MCF 10A (cell line): ENCODE measurements at places on chromosomes 6 and 20.

- DNase-seq = peak; percentile 79
Measured at GRCh38 chr6:157443066-157443800, 62.2 kb downstream of the ZDHHC14 start.

- peak; percentile 76 for DNase-seq
Measured at GRCh38 chr6:13474360-13474759, 13.0 kb downstream of the GFOD1 start.

DNA sequence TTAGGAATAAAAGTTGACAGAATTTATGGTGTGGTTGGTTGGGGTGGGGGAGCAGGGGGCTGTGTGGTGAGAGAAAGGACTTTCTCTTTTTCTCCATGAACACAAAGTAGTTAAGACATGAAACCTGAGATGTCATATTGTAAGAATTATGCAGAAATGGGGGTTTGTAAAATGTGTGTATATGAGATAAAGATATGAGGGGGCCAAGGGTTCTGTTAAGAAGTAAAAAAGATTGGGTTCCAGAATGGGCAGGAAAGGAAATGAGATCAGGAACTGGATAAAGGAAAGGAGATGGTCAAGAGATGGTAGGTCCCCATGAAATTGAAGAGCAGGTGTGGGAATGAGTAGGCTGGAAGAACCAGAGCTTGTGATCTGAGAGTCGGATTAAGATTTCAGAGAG is 9.7 kb downstream of the RNF146 start:
- no peak for DNase-seq

DNA sequence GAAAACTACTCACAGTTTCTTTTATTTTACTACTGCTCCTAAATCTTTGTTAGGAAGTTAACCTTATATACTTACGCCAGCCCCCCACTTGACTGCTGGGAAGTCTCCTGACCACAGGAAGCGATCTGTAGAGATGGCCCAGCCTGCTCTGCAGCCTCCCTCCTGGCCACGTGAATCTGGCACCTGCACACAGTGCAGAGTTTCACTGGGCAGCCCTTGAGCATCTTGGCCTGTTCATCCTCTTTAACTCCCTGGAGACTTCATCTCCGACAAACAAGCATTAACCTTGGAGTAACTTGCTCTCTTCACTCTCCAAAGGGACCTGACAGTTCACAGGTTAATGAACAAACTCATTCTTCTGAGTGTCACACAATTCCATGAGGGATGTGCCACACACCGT is 294.1 kb downstream of the BTBD9 start:
- DNase-seq = no peak

DNA sequence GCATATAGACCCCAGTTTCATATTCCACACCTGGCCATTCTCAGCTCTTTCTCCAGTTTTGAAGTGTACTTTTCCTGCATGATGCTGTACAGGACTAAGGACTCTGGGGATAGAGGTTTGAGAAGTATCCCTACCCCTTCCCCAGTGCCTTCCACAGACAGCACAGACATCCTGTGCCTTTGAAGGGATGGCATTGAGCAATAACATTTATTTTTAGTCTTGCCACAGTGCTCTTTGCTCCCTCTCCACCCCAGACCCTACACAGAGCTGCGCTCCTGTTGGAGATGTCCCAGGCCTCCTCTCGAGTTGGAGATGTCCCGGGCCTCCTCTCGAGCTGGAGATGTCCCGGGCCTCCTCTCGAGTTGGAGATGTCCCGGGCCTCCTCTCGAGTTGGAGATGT is 275.8 kb downstream of the FARS2 start:
- DNase-seq = no peak

DNA sequence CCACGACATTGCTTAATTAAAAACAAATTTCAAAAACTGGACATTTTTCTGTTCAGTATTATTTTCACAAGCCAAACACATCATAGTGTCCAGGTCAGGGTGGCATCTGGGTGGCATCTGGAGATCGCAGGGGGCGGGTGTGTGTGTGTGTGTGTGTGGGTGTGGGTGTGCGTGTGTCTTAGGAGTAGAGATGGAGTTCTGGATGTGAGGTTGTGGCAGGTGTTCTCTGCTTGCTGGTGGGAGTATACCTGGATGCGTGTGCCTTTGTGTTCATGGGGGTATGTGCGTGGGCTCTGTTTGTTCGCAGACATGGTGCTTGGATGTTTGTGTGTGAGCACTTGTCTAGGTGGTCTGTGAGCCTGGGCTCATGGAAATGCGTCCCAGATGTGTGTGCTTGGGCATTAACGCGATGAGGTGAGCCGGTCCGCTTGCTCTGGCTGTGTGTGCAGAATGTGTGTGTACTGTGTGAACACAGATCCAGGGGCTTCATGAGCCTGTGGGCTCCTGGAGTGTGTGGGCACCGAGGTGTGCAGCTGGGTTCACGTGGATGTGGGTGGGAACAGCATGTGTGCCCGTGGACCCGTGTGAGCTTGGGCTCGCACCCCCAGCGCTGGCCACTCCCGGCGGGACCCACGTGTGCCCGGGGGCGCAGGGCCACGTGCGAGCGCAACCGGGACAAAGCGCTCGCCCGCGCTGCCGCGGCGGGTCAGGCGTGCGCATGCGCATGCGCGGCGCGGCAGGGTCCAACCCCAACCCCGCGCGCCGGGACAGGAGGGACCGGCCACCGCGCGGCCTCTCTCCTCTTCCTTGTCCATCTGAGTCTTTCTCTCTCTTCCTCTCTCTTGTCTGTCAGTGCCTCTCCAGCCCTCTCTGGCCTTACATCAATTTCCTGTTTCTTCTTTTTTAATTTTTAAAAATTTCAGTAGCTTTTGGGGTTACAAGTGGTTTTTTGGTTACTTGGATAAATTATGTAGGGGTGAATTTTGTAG is 60.4 kb downstream of the SRC start:
- peak; percentile 49 for DNase-seq

GRCh38 chr6:16412171-16412570 is 173.8 kb downstream of the GMPR start:
- DNase-seq = no peak
